Ascending aorta (tissue), 2 donors: ENCODE measurements at places on chromosomes 1 and 21.
A peak's percentile ranks its signal among the peaks of the same experiment; 100 is the strongest.

GRCh38 chr1:117312453-117313138 is 54.7 kb upstream of the MAN1A2 start:
- no peak for DNase-seq

DNA sequence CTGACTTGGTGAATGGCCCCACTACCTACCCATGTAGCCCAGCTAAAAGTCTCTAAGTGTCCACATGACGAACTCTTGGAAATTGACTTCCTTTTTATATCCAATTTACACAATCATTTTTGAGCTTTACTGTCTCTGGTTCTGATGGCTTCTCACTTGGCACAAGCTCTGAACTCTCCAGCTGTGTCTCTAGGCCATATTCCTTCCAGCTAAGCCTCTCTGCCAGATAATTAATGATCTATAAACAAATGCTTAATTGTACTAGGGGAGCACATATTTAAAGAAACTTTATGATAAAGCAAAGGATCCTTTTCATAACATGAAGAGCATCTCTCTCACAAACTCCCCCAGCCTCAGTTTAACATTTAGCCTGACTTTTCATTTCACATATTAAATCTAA is 16.3 kb upstream of the BEND5 start:
- DNase-seq = no peak

GRCh38 chr1:220318673-220319072 is 46.4 kb upstream of the RAB3GAP2 start:
- no peak for DNase-seq

GRCh38 chr1:15609631-15610030 is 7.6 kb upstream of the DDI2 start:
- no peak for DNase-seq

- peak; percentile 62 for DNase-seq
Observed at GRCh38 chr21:45997495-45998275, 16.1 kb downstream of the COL6A1 start.

DNA sequence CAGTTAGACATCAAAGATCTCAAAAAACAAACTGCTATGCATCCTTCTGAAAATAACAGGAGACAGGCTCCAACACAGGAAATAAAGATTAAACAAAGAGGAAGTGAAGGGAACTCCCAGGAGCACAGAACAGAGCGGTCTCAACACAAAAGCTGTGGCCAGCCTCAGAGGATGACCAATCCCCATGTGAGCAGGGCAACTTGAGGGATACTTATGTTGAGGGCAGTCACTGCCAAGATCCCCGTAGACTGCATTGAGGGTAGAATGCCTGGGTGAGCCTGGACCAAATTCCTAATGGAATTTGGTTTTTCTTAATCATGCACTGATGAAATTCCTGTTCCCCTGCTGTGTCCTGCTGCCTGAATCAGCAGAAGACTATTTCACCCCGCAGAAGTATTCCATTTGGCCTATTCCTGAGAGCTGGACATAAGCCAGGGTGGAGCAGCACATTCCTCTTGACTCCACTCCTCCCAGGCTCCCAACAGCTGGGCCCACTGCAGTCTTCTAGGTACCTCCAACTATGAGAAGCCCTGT is 49.0 kb downstream of the JAK1 start:
- DNase-seq = peak; percentile 83

GRCh38 chr1:67677408-67677807 is 7.6 kb upstream of the GADD45A start:
- DNase-seq = no peak

DNA sequence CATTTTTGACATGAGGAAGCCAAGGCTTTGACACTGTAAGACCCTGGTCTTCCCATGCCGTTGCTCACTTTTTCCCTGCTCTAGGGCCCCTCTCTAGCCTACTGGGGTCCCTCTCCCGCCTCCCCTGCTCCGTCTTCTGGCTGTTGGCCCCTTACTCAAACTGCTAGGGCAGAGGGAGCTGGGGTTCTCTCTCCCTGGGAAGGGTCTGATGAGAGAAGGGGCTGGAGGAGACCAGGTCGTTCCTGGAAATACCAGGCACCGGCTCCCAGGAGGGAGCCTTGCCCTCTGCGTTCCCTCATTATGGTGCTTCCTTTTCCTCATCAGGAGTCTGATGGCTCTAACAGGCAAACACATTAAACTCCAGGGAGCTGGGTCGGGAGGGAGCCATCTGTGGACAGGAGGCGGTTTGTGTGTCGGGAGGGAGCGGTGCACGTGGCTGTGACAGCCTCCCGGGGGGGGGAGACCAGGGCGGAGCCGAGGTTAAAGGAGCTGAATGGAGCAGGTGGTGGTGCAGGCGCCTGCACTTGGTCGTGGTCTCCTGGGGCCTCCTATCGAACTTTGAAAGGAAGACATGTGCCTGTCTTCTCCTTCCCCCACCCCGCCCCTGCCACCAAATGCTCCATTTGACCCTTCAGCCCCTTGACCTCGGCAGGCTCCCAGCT is 35.4 kb upstream of the LHX4 start:
- DNase-seq = no peak

GRCh38 chr1:64743954-64744491 is 852 bp upstream of the RAVER2 start:
- DNase-seq = no peak

DNA sequence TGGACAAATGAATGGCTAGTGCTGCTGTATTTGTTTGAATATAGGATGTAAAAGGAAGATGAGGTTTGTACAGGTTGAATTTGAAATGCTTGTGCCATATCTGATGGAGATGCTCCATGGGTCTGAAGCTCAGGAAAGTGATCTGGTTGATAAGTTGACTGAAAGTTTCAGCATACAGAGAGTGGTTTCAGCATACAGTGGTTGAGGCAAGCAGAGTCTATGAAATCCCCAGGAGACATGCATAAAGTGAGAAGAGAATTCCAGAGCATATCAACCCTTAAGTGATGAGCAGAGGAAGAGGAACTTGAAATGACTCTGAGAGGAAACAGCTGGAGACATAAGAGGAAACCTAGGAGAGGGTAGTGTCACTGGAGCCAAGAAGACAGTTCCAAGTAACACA is 21.7 kb downstream of the TCHHL1 start:
- no peak for DNase-seq

GRCh38 chr1:23867542-23867894 is 572 bp downstream of the FUCA1 start:
- DNase-seq = no peak

GRCh38 chr1:244075247-244075722 is 24.2 kb downstream of the ZBTB18 start:
- no peak for DNase-seq

GRCh38 chr1:98034505-98034904 is 113.7 kb upstream of the DPYD start:
- no peak for DNase-seq
